D341Med (cell line): ENCODE measurements at places on chromosomes 7 and 10.

DNA sequence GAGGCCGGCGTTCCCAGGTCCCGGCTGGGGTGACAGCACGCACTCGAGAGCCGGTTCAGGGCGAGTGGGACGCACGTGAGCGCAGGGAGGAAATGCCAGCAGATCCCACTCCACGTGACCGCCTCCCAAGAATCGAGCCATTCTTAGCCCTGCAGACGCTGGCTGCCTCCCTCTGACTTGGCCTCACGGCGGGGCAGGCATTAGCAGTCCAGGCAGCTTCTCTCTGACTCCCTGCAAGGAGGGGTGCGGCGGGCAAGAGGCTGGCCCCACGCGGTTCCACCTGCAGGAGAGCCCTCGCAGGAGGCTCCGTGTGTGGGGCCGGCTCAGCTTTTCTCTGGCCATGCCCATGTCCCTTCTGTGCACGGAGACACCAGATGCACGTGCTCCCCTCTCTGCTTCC, 10.1 kb downstream of the GPR146 start:
- no peak for DNase-seq

DNA sequence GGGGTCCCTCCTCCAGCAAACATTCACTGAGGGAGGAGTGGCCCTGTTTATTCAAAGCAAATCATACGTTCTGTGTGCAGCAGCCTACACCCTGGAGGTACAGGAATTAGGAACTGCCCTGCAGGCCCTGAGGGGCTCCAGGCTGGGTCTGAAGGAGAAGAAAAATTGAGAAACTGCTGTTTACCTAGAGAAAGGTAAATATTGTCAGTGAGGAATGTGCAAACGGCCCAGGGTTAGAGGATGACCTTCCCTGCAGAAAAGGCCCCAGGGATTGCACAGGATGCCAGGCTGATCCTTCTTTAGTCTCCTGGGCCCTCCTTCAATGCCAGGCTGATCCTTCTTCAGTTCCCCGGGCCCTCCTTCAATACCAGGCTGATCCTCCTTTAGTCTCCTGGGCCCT, 5.7 kb downstream of the CALML5 start:
- no peak for DNase-seq

GRCh38 chr10:71648933-71649320, 70.7 kb downstream of the C10orf105 start:
- no peak for DNase-seq

DNA sequence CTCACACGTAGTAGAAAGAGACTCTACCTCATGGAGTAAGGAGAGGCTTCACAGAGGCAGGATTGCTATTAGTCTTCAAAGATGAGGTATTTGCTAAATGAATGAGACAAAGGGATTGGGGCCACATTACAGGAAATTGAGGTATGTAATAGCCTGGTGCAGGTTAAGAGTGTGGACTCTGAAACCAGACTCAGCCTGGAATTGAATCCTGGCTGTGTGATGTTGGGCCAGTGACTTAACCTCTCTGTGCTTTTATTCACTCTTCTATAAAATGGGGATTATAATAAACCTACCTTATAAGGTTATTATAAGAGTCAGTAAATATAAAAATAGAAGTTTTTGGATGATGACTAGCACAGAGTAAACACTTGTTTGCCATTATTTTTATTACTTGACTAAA, 64.7 kb upstream of the ATRNL1 start:
- no peak for DNase-seq

GRCh38 chr7:99719996-99720769, 14.8 kb downstream of the CYP3A7 start:
- no peak for DNase-seq

GRCh38 chr10:3635211-3635671, 149.8 kb downstream of the KLF6 start:
- DNase-seq, result no peak

GRCh38 chr10:13587391-13587790, 626 bp downstream of the PRPF18 start:
- DNase-seq, result peak; percentile 41

- peak; percentile 4 for DNase-seq
Measured at GRCh38 chr10:133453516-133454203, at the start of gene SCART1. Gene SCART1 (plus strand): TSS chr10:133453945. CDS start chr10:133453998, 53 bp downstream.

- DNase-seq, result no peak
Measured at GRCh38 chr10:118926903-118927302, 102.6 kb upstream of the NANOS1 start.

GRCh38 chr7:7989616-7990440, 21.2 kb downstream of the GLCCI1 start:
- DNase-seq, result no peak

DNA sequence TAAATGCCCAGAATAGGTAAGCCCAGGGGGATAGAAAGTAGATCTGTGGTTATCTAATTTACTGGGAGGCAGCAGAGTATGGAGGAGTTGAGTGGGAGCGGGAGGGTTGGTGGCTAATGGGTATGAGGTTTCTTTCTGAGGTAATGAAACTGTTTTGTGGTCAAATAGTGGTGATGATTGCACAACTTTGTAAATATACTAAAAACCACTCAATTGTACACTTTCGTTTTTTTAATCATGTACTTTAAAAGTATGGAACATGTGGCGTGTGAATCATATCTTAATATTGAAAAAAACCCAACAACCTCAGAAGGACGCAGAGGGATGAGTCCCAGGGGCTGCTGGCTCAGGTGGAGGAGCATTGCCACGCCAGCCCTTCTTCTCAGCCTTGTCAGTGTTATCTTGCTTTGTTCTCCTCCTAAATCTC, 118.1 kb downstream of the WDR11 start:
- DNase-seq, result no peak

- no peak for DNase-seq
Measured at GRCh38 chr7:114574384-114574783, 159.8 kb downstream of the FOXP2 start.

DNA sequence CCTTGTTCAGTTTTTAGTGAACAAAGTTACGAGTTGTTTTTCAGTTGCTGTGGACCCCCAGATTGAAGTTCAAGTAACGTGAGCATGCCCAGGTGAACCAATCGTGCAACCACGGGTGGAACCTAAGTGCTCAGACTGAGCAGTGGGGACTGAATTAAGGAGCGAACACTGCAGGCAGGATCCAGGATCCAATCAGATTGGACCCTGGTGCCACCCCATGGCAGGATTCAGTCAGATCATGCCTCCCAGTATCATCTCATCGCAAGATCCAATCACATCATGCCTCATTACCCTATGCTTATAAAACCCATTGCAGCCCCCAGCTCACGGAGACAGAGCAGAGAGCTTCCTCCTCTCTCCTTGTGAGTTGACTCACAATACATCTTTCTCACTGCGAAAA, 80.9 kb downstream of the PFKFB3 start:
- no peak for DNase-seq

DNA sequence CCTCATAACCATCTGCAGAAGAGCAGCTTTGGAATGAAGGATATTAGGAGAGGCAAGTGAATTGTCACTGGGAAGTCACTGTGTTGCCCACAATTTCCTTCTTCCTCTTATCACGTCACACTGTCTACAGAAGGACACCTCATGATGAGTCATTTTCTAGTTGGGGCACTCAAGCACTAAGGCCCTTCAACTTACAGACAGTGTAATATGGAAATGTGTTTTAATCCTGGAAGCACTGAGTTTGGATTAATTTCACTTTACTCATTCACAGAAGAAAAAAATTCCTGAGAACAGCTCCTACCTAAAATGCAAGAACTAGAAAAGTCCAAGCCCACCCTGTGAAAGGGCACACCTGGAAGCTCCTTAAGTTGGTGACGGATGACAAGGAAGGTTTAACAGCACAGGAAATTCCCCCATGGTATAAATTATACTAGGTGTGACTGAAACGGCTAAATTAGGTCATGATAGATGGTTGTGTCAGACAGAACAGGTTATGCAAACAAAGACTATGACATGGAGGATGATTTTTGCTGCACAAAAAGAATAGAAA, 56.6 kb downstream of the PARD3 start:
- no peak for DNase-seq

- DNase-seq, result no peak
Measured at GRCh38 chr10:71014021-71014805, 125.8 kb upstream of the PCBD1 start.

DNA sequence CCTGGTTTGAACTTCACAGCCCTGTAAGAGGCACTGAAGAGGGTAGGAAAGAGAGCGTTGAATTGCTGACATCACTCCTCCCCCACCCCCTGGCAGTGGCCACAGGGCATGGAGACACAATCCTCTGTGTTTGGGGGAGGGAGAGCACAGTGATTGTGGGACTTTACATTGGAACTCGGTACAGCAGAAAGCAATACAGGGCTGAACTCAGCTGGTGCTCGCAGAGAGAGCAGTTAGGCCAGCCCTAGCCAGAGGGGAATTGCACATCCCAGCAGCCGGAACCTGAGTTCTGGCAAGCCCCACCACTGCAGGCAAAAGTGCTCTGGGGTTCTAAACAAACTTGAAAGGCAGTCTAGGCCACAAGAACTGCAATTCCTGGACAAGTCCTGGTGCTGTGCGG, 24.0 kb upstream of the CUL1 start:
- DNase-seq, result no peak

- DNase-seq, result no peak
Measured at GRCh38 chr10:773562-774161, 84.2 kb upstream of the DIP2C start.

DNA sequence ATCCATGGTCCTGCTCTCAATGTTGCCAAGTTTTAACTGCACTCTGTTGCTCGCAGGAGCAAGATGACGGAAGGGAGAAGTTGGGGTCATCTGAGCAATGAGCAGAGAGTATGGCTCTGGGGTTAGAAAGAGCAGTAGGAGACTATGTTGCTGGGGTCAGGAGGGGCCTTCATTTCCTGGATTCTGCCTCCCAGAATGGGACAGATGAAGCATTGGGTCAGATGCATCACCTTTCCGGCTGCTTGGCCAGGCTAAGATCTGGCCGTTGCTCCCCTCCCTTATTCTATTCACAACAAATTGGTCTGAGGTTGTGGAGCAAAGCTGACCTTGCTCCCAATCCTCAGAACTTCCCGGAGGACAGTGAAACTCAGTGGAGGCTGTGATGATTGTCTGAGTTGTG, 22.4 kb downstream of the STMP1 start:
- DNase-seq, result no peak

DNA sequence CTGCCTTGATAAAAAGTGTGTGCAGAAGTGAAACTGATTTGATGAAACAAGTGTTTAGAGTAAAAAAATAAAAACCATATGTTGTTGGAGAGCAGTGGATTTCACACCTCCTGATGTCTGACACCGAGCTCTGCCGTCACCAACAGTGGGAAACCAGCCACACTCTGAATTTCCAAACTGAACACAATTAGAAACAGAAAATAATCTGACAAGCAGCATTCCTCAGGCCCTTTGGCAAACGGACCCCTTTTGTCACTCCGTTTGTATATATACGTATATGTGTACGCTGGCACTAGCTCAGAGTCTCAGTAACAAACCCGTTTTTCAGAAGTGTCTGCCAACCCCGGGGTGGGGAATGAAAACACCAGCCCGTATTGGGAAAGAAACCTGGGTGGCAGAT, 32.4 kb downstream of the TACC2 start:
- DNase-seq, result no peak

DNA sequence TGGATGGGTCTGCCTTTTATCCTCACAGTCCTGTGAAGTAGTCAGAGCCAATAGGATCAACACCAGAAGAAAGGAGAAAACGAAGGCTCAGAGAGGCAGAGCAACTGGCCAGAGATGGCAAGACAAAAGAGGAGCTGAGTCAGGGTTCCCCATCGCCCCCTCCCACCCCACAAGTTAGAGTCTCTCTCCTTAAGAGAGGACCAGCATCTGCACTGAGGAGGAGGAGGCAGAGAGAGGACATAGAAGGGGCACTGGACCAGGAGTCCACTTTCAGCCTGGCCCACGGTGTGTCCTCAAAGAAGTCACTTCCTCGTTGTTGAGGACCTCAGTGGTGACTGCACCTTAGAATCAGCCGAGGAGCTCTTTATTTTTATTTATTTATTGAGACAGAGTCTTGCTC, 11.6 kb downstream of the SPOCK2 start:
- DNase-seq, result no peak

DNA sequence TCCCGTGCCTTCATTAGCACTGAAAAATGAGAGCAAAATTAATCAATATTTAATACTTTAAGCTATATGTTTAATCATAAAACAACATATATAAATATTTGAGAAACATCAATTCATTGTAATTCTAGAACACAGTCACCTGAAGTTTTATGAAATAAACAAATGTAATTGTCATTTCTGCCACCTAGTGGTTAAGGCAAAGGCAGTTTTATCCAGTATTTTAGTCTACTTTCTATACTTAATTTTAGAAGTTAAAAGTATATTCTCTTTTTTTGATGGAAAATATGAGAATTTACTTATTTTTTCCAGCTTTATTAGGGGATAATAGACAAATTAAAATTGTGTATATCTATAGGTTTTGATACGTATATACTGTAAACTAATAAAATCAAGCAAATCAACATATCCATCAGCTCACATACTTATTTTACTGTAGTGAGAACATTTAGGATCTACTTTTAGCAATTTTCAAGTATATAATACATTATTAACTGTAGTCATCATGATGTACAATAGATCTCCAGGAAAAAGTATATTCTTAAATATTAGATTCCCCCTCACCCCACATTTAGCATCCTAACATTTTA, 16.9 kb downstream of the PCGF6 start:
- DNase-seq, result peak; percentile 10

- DNase-seq, result no peak
Measured at GRCh38 chr10:67696029-67696428, at the start of gene CTNNA3. Gene CTNNA3 (minus strand): TSS chr10:67696195.

DNA sequence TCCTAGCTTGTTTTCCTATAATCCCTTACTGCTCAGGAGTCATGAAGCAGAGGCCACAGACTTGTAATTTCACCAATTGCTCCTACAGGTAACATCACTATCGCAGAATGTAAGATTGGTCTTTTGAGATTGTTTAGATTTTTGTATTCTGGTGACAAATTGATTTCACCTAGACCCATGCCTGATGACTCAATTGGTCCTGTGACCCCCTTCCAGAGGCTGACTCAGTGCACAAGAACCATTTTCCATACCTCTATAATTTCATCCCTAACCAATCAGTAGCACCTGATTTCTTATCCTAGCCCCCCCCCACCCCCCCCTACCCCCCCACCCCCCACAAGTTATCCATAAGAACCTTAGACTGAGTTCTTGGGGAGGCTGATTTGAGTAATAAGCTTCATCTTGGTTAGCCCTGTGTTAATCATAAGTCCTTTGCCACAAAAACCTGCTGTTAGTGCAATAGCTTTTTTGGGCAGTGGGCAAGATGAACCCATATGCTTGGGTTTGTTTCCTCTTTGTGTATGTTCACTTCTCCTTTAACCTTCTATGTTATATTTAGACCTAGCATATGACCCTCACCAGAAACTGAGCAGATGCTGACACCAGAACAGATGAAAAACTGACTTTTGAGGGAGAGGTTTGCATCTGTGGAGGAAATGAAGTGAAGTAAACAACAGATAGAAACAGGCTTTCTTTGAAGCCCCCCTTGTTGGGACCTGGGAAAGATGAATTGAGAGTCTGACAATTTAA, 187.1 kb downstream of the KIF20B start:
- no peak for DNase-seq
